T-helper 9 cell (primary cell): ENCODE measurements at places on chromosomes 3 and 15.

GRCh38 chr3:194315088-194315964 is 35.8 kb downstream of the CPN2 start:
- peak; percentile 80 for DNase-seq

DNA sequence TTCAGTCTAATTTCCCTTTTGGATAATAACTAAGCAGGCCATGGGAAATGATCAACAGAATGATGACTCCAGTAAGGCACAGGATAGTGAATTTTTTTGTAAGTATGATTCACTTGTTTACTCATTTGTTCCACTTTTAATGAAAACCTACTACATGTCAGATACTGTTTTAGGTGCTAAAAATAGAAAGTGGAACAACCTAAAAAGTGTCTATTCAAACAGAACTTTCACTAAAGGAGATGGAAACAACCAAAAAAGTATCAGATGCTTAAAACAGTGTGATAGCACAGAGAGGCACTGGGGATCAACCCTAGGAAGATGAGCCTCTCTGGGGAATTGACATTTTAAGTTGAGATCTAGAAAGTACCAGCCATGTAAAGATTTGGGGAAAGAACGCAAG is 11.1 kb downstream of the RYK start:
- DNase-seq = no peak

GRCh38 chr3:71537211-71537611 is 46.3 kb downstream of the FOXP1 start:
- DNase-seq = no peak

- DNase-seq = no peak
Measured at GRCh38 chr3:69951616-69952015, 47.9 kb upstream of the SAMMSON start.

- DNase-seq = no peak
Measured at GRCh38 chr3:33926998-33927605, 128.7 kb downstream of the PDCD6IP start.

GRCh38 chr3:180280555-180280954 is 243.8 kb upstream of the PEX5L start:
- no peak for DNase-seq

DNA sequence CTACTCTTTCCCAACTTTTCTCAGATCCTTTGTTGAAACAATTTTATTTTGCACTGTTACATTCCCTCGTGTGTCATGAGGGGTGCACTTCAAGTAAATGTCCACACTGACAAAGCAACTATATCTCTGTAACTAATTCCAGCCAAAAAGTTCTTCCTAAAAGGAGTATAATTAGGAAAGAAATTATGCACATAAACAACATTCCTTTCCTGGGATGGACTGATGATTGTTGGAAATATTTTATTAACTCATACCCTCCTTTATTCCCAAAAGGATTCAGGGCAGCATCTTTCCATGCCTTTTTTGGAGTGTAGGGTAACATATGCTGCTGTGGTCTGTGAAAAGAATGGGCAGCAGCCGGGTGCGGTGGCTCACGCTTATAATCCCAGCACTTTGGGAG is 426.1 kb upstream of the THBS1 start:
- no peak for DNase-seq

DNA sequence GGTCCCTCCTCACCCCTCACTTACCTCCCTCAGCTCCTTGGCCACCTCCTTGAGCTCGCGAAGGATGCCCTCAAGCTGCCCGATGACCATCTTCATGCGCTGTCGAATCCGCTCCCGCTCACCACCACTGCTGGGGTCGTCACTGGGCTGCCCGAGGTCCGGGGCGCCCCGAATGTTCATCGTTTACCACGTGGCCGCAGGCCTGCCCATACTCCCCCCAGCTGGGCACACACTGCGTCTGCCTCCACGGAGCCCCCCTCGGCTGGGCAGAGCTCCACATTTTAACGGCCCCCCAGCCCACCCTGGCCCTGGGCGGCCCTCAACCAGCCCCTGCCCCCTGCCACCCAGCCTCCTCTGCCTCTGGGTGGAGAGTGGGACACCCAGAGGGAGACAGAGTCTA is 2.2 kb downstream of the INSYN1 start:
- DNase-seq = no peak

DNA sequence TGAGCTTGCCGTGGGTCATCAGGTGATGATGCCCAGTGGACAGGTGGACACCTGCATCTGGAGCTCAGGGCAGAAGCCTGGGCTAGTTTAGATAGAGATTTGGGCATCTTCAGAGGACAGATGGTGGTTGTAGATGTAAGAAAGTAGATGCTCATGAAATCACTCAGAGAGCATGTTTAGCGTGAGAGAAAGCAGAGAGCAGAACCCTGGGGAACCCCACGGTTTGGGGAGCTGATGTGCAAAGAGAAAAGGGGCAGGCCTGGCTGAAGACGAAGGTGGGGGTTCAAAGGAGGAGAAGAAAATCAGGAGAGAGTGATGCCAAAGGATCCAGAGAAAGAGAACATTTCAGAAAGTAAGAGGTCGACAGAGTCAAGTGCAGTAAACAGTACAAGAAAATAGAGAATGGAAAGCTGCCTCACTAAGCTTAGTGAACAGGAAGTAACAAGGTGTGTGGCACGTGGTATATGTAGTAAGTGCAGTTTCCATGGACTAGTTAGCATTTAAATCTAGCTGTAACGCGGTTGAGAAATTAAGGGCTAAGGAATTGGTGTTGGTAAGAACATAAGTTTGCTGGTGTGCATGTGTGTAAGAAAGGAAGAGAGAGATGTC is 13.5 kb downstream of the TIGIT start:
- no peak for DNase-seq

DNA sequence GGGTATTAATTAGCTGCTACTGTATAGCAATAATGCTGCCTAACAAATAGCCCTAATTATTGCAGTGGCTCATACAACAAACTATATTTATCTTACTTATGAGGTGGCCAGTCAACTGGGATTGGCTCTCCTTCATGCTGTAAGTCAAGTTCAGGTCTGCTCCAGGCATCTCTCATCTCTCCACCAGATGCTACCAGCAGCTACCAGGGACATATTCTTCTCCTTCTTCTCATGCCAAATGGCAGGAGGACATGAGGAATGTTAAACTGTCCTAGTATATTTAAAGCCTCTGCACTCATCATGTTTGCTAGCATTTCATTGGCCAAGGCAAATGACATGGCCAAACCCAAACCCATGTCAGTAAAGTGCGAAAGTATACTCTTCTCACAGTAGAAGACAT is 17.3 kb downstream of the SV2B start:
- DNase-seq = no peak

DNA sequence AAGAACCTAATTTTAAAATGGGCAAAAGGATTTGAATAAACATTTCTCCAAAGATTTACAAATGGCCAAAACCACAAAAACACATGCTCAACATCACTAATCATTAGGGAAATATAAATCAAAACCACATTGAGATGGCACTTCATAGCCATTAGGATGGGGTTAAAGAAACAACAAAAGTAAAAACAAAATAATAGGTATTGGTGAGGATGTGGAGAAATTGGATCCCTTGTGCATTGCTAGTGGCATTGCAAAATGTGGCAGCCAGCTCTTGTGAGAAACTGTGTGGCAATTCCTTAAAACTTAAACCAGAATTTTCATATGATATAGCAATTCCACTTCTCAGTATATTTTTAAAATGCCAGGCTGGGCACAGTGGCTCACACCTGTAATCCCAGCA is 126.5 kb downstream of the STT3B start:
- no peak for DNase-seq

- no peak for DNase-seq
Measured at GRCh38 chr3:62197350-62198012, 175.9 kb downstream of the FEZF2 start.
